Astrocyte (in vitro differentiated cells and primary cell): ENCODE measurements at places on chromosomes 2 and 18. TPM values are rescaled to one million over a fixed set of nuclear protein-coding genes. Genes with fewer than 3 reads are reported as not detected.

DNA sequence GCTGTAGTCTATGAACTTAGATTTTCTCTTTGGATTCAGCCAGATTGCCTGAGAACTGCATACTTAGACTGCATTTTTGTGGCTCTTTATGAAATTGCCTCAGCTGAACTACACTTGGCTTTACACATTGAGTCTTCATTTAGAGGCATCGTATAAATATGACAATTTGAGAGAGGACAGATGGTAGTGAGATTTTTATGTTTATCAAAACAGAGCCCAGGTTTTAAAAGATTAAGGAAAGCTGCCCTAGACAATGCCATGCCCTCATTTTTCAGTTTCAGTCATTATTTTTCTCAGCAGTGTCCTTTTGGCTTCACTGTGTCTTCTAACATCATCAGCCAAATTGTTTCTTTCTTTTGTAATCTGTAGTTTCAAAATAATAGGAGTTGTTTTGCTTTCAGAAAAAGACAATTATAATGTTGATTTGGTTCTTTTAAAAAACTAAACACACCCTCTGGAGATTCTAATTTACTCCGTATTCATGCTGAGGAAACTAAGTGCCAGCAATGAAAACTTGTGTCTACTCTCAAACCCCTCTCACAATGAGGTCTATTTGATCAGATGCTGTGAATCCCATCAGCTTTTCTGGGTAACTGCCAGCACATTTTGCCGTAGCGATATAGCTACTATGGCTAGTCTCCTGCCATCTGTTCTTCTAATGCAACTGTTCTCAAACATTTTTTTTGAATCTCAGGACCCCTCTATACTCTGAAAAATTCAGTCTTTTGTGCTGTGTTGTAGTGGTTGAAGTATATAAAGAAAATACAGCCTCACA lies 46.2 kb downstream of the TWSG1 start:
- peak; percentile 57 for DNase-seq
- H3K36me3 ChIP-seq = no peaks in the 10 kb centered on the region
- H3K4me3 ChIP-seq = no peak overlapping the region
- H3K4me1 ChIP-seq = no peaks in the 10 kb centered on the region

RNF149 gene
- total RNA-seq = 36.4 and 37.7 TPM in 2 replicates

DNA sequence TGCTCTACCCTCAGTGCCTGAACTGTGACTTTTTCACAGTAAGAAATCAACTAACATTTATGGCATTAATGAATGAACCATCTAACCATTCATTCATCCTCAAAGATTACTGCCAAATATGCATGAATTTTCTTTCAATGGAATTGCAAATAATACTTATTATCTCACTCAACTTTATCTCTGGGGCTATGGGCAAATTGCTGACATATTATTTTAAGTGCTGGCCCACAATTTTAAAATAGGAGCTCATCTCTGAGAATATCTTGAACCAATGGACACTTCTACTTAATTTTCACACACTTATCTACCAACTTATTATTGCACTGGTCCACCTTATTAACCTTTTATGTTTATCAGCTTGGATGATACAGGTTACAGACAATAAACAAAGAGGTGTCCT lies 182.8 kb downstream of the RBM43 start:
- H3K36me3 ChIP-seq = no peaks in the 10 kb centered on the region
- no peaks in the 10 kb centered on the region for H3K27me3 ChIP-seq
- no peak overlapping the region for H3K4me3 ChIP-seq
- no peaks in the 10 kb centered on the region for H3K4me1 ChIP-seq
- DNase-seq = no peak

DNA sequence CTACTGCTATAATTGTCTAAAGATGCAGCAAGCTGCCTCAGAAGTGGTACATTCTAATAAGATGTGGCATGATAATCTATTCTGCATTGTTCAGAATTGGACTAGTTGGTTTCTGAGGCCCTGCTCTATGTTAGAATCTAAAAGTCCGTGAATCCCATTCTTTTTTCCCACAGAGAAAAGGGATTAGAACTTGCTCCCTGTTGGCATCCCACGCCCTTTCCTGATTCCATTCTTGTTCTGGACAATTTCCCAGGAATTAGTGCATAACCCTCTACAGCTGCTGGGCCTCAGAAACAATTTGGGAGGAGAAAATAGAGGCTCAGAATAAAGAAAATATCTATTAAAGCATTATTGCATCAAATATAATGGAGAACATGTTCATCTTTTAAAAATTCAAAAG lies 282.7 kb downstream of the NRXN1 start:
- H3K27ac ChIP-seq = no peak overlapping the region
- no peaks in the 10 kb centered on the region for H3K27me3 ChIP-seq
- no peaks in the 10 kb centered on the region for H3K36me3 ChIP-seq
- H3K4me1 ChIP-seq = no peaks in the 10 kb centered on the region

- no peaks in the 10 kb centered on the region for H3K4me1 ChIP-seq
- H3K4me3 ChIP-seq = no peak overlapping the region
- H3K27ac ChIP-seq = no peak overlapping the region
- H3K36me3 ChIP-seq = no peaks in the 10 kb centered on the region
- DNase-seq = no peak
Observed at GRCh38 chr2:65504201-65504600, 71.8 kb upstream of the SPRED2 start.

DNA sequence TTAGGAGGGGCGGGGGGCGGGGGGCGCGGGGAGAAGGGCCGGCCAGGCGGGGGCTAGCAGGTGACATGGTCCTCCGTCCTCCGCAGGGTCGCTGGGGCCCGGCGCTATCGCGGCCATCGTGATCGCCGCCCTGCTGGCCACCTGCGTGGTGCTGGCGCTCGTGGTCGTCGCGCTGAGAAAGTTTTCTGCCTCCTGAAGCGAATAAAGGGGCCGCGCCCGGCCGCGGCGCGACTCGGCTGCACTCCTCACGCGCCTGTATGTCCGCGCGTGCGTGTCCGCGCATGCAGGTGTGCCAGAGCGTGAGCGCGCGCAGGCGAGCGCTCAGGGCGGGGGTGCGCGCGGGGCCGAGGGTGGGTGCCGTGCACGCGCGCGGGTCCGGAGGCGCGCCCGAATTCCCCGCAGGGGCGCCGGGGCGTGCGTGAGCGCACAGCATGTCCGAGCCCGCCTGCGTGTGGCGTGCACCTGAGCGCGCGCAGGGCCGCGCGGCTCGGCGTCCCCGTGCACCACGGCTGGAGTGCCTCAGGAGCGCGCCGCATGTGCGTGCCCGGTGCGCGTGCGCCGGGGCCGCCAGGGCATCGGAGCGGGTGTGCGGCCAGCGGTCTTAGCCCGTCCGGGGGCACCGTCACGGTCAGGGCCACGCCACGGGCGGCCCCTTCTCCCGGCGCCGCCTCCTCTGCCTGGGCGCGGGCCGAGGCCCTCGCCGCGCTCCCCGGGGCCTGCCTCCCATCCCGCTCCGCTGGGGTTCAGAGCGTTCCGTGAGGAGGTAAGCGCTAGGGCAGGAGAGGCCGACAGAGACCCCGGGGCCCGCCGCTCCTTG lies 6.3 kb downstream of the SNORC start:
- no peaks in the 10 kb centered on the region for H3K36me3 ChIP-seq
- no peaks in the 10 kb centered on the region for H3K4me1 ChIP-seq
- H3K27ac ChIP-seq = no peak overlapping the region
- H3K27me3 ChIP-seq = no peaks in the 10 kb centered on the region
- H3K4me3 ChIP-seq = peak overlapping the region; percentile 57
- no peak for DNase-seq

DNA sequence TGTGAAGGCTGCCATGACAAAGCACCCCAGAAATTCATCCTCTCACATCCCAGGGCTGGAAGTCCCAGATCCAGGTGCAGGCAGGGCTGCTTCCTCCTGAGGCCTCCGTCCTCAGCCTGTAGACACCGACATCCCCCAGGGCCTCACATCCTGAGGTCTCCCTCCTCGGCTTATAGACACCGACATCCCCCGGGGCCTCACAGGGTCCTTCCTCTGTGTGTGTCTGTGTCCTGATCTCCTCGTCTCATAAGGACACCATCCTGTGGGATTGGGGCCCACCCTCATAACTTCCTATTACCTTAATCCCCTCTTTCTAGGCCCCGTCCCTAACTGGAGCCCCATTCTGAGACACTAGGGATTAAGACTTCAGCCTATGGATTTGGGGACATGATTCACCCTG lies 92.0 kb upstream of the SNTG2 start:
- H3K27ac ChIP-seq = no peak overlapping the region
- DNase-seq = no peak
- no peaks in the 10 kb centered on the region for H3K36me3 ChIP-seq

DHX57 gene
- total RNA-seq = 18.6 and 22.5 TPM in 2 replicates
